CD4-positive, alpha-beta T cell treated with Interleukin-17A for 4 hours (primary cell): ENCODE measurements at places on chromosomes 4 and X.

- DNase-seq: no peak
Observed at GRCh38 chr4:1763550-1764080, 29.5 kb upstream of the FGFR3 start.

DNA sequence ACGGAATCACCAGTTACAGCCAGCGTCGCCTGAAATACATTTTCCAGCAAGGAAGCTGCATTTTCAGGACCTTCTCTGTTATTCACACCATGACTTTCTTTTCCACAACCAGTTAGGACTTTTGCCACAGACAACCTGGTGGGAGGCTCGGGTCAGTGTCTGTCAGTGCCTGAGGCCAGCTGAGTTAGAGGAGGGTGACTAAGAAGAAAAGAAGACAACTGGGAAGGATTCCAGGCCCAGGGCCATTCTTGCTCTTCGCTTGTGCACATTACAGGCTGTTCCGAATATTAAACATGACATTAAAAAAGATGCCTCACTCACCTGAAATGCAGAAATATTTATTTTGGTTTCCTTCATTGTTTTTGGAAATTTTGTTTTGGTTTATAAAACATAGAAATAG is 21.4 kb upstream of the CENPU start:
- DNase-seq: no peak

DNA sequence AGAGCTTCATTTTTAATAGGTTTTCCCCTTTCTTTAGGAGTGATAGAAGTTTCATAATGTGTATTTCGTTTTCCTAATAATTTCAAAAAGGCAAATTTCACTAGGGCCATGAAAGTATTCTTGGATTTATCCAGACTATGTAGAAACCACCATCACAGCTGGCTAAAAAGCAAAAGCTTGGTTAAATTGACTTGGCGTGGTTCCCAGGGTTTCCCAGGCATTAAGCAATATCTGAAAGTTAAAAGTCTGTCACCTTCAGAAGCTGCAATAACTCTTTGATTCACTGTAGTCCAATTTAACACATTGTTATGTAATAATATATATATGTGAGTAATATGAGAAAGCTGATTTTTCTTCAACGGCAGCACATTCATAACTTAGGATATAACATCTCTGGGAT is 38.3 kb downstream of the NDNF start:
- no peak for DNase-seq

- no peak for DNase-seq
Observed at GRCh38 chr4:85756938-85757337, 282.0 kb downstream of the ARHGAP24 start.

DNA sequence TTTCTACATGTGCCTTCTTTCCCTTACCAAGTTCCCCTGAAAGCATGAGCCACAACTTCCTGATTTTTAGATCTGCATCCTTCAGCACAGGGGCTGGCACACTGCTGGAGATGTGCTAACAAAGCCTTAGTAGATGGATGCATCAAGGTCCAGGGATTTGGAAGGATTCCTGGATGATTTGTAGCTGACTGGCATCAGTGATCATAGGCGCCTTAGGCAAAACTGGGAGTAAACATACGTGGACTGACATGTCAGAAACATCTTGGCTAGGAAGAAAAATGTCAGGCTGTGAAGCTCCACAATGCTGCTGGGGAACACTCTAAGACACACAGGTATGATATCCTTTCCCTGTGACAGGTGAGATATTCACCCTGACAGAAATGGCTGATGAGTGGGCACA is 156.4 kb downstream of the AMELX start:
- DNase-seq: no peak

DNA sequence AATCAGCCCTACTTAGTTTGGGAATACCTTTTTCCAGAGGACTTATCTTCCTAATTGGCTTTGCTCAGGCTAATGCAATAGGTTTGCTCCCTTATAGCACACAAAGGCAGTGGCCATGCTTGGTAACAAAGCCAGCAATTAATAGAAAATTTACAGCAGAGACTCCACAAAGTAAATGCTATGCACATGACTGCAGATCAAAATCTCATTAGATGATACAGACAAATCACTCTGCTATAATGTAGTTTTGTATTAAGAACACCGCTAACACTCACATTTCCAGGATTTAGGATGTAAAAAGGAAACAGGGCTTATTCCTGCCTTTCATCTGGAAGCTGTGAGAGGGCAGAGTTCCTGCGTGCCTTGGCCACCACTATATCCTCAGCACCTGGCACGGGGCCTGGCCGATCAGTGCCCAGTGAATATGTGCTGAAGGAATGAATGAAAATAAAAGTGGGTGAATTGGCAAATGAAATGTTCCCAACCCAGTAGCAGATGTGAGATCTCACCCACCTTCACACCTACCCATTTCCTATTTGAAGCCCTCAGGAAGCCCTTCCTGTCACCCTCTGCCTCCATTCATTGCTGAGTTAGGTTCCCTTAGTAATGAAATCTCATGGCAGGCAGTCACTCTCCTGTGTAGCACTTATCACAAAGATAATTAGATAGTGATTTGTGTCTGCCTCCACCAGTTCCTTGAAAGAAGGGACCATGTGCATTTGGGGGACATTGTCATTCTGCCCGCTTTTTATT is 5.1 kb downstream of the SEPTIN6 start:
- DNase-seq: peak; percentile 42

DNA sequence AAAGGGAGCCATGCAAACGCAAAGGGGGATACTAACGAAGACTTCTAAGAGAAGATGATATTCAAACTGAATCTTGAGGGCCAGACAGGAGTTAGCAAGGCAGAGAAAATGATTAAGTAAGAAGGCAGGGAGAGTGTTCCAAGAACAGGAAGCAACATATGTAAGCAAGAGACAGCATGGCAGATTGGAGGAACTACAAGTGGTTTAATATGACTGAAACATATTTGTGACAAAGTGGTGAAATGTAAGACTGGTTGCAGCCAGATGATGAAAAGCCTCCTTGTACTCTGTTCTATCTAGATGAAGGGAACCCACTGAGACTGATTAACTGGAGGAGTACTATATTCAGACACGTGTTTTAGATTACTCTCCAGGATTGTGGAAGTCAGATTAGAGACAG is 116.6 kb upstream of the DIAPH2 start:
- no peak for DNase-seq

GRCh38 chr4:6873792-6874461 is 35.7 kb upstream of the TBC1D14 start:
- DNase-seq: peak; percentile 89

DNA sequence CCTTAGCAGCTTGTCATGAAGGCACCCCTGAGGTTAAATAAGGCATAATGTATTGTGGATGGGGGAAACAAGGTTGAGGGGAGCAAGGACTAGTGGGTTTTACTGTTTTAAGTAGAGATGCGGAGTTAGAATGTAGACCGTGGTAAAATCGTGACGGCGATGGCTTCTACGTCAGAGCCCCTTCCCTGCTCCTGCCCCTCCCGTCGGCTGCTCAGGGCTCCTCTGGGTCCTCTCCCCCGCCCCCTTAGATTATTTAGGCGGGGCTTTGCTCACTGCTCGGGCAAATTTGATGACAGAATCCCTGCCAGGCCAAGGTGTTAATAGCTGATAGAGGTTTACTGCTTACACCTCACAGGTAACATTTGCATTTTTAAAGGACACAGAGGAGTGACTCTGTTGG is 2.3 kb downstream of the FRMPD3 start:
- DNase-seq: no peak

- no peak for DNase-seq
Observed at GRCh38 chrX:66098162-66098561, 58.3 kb upstream of the VSIG4 start.

GRCh38 chr4:154450966-154451365 is 40.6 kb downstream of the DCHS2 start:
- DNase-seq: no peak

GRCh38 chr4:181376058-181376457 is 867.1 kb upstream of the TENM3 start:
- DNase-seq: no peak

DNA sequence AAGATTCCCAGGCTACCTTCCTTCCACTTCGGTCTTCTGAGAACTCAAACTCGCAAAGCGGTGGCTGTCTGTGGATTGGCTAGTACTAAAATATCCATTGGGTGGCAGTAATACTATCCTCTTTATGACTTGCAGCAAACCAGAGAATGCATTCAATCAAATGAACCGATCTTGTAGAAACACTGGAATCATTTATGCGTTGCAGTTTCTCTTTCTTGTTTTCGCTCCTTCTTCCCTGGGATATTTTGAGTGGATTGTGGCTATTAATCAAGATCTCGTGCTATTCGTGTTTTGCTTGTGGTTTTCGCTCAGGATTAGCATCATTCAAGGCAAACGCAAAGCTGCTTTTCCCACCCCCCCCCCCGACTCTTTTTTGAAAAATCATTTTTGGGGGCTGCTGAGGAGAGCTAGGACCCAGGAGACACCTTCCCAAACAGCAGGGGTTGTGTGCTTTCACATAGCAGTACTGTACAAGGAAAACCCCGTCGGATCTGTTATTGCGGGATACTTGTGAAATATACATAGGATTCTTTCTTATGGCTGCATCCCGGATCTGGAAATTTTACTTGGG is at the start of gene IL1RAPL1:
Gene IL1RAPL1 (plus strand): TSS at position 466 of the 571 bp plus-strand sequence.
- no peak for DNase-seq

DNA sequence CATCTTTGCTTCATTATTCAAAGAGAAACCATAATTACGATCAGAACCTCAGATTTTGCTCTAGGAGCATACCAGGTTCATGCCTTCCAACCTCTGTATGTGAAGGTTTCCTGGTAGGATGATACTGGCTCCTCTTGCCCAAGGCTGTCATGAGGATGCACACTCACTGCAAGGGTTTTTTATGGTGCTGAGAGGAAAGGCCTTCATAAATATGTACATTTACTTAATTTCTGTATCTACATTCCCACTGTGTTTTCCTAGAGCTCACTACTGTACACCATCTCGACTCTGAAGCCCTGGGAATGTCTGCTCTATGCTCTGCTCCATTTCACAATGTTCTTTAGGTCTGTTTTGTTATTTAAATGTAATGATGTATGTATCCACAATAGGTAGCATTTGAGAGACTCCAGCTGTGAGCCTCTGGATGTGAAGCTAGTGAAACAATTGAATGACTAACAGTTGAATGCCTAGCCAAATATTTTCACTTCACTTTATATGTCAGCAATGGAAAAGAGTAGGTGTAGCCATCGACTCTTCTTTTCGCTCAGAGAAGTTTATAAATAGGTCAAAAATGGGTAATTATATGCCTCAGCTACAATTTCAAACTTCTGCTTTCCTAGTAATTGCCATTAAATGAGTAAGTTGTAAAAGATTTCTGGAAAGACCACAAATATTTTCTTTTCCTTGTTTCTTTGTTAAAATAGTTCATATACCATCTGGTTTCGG is 228.0 kb downstream of the PALLD start:
- DNase-seq: no peak

DNA sequence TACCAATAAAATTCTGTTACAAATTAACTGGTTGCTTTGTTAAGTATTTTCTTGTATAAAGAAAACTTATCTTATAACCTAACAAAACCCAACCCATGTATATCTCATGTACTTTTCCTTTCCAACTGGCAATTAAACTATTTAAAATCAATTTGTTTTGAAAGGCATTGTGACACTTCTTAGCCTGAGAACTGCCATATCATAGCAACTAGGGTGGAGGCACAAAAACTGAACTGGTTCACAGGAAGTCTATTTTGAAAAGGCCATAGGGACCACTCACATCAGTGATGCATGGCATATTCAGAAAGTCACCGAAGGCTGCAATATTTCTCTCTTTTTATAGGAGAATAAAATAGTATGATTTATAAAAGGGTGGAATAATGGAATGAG is 40.5 kb upstream of the ARSJ start:
- DNase-seq: no peak

DNA sequence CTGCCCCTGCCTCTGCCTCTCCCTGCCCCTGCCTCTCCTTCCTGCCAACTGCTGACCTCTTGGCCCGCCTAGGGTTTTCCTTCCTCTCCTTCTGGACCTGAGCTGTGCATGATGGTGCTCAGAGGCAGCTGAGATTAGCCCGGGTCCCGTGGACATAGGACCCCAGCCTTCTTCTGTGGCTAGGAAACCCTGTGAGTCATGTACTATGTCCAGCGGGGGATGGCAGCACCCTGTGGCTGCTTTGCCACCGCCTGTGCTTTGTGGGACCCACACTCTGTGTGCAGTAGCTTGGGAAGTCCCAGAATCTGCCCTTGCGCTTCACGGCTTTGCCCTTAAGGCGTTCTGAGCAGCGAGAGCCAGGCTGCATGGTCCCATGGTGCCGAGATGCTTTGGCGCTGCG is 105.5 kb upstream of the PSAPL1 start:
- no peak for DNase-seq

DNA sequence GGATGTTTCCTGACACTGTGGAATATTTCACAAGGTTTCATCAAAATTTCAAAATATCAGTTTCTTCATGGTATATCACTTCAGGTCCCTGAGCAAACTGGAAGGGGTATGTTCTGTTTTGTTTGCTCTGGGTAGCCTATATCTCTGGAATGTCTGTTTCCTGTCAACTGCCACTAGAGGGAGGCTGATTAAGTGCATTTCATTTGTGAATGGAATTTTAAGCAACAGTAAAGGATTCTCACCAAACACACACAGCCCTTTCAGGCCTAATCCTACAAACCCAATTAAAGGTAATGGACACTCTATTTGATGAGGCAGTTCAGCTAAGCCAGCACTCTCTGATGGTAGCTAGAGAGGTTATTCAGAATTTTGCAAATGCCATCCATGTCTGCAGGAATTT is 307.1 kb downstream of the TEX13A start:
- DNase-seq: no peak

DNA sequence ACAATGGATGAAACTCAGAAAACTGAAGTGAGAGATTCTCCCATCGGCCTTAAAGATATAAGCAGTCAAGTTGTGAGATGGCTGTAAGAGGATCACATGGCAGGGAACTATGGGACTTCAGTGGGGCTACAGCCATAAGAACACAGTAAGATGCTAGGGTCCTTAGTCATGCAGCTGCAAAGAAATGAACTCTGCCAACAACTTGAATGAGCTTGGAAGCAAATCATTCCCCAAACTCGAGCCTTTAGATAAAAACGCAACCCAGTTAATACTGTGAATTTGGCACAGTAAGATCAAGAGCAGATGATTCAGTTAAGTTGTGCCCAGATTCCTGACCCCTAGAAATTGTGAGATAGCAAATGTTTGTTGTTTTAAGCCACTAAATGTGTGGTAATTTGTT is 117.3 kb downstream of the FAM13A start:
- DNase-seq: no peak

DNA sequence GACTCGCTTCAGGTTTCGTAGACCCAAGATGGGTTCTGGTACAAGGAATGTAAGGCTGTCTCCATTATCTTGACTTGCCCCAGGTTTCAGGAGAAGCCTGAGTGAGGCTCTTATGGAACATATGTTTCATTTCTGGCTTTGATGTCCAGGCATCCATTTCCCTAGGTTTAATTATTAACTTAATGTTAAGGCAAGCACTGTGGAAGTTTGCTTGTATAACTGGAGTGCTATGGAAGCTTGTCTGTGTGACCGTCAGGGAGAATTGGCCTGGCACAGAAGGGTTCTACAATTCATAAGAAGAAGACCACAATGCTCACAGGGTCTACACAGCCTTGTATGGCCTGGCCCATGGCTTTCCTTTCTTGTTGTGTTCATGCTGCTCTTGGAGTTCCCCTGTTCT is 47.2 kb upstream of the PPP1R2C start:
- no peak for DNase-seq
